ENCODE measurements at places on chromosomes 2 and 18. TPM values are rescaled to one million over a fixed set of nuclear protein-coding genes. Genes with fewer than 3 reads are reported as not detected.

CD8B2 gene
- 8.6 TPM for total RNA-seq

DNA sequence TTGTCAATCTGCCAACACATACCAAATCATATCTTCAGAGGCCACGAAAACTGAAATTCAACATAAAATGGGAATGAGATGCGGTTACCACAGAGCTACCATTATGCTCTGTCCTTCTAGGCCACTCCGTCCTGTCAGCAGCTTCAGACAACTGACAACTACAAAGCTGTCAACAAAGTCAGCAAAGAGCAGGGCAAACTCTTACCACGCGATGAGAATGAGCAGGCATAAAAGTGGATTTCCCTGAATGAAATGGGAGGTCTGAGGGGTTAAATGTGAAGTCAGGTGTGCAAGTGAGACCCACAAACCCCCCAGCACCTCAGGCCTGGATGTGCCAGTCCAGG lies 130.1 kb downstream of the LNPK start:
- no peak for DNase-seq
- peaks cover 8% of the 10 kb centered on the region for H3K27me3 ChIP-seq
- no peaks in the 10 kb centered on the region for H3K36me3 ChIP-seq
- H3K27ac ChIP-seq, result no peak overlapping the region
- H3K4me1 ChIP-seq, result no peaks in the 10 kb centered on the region

- peak overlapping the region; percentile 76 for H3K27ac ChIP-seq
- no peak overlapping the region for H3K4me3 ChIP-seq
- no peaks in the 10 kb centered on the region for H3K36me3 ChIP-seq
- no peak for DNase-seq
- H3K4me1 ChIP-seq, result peaks cover 13% of the 10 kb centered on the region
- H3K27me3 ChIP-seq, result peaks cover 2% of the 10 kb centered on the region
Measured at GRCh38 chr2:231673348-231673770, 35.0 kb upstream of the PTMA start.

- peaks cover 26% of the 10 kb centered on the region for H3K4me1 ChIP-seq
- H3K4me3 ChIP-seq, result peak within 1 kb of the TSS; percentile 83
- peak within 1 kb of the TSS; percentile 92 for H3K27ac ChIP-seq
- peak; percentile 67 for DNase-seq
Measured at GRCh38 chr2:241858206-241859016, at the start of gene PDCD1. Gene PDCD1, minus strand, starts transcription at chr2:241858894. Its CDS starts 56 bp downstream, at chr2:241858838.

DNA sequence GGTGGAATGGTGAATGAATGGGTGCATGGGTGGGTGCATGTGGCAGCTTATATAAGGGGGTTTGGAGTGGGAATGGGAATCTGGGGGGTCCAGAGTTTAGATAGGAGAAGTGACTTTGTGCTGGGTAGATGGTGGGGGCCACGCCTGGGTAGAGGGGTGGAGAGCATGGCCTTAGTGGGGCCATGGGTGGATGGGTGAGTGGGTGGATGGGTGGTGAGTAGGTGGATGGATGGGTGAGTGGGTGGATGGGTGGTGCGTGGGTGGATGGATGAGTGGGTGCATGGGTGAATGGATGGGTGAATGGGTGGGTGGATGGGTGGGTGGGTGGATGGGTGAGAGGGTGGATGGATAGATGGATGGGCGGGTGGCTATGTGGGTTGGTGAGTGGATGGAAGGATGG lies 53.9 kb downstream of the MYO7B start:
- H3K27me3 ChIP-seq, result no peaks in the 10 kb centered on the region
- no peaks in the 10 kb centered on the region for H3K36me3 ChIP-seq
- no peaks in the 10 kb centered on the region for H3K4me1 ChIP-seq

DNA sequence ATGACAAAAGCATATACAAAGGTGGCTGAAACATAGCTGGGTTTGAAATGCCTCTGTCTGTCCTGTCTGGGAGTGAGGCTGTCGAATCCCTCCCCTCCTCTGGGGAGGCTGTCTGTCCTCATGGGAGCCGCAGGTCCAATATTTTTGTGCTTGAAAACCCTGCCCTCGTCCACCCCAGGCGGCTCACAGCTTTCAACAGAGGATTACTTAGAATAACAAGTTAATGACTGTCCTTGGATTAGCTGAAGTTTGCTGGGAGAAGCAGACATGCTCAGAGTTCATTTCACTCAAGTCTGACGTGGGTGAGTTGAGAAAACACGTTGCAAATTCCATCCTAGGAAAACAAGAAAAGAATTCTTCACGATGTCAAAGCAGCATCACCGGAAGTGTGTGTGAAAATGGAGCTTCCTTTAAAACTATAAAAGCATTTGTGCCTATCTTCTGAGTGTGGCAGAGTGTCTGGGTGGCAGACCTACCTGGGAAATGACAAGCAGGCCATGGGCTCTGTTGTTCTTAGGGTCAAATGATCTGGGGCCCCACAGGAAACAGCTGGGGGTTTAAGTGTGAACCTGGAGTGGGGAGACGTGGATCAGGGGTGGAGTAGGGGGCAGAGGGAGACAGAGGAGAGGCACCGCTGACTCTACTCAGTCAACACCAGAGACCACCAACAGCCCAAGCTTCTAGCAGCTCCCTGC lies 77.1 kb downstream of the DDX1 start:
- no peaks in the 10 kb centered on the region for H3K27me3 ChIP-seq
- H3K4me1 ChIP-seq, result no peaks in the 10 kb centered on the region
- no peaks in the 10 kb centered on the region for H3K36me3 ChIP-seq
- H3K4me3 ChIP-seq, result no peak overlapping the region
- DNase-seq, result no peak
- no peak overlapping the region for H3K27ac ChIP-seq

GPR55 gene
- total RNA-seq, result 18.8 TPM

All from activated naive CD8-positive, alpha-beta T cell treated with anti-CD3 and anti-CD28 coated beads, Interleukin-2, amount 10 ng/mL, durations not matched to agents 7 days and 5 days (primary cell).